ENCODE measurements at places on chromosomes 1 and 21.

DNA sequence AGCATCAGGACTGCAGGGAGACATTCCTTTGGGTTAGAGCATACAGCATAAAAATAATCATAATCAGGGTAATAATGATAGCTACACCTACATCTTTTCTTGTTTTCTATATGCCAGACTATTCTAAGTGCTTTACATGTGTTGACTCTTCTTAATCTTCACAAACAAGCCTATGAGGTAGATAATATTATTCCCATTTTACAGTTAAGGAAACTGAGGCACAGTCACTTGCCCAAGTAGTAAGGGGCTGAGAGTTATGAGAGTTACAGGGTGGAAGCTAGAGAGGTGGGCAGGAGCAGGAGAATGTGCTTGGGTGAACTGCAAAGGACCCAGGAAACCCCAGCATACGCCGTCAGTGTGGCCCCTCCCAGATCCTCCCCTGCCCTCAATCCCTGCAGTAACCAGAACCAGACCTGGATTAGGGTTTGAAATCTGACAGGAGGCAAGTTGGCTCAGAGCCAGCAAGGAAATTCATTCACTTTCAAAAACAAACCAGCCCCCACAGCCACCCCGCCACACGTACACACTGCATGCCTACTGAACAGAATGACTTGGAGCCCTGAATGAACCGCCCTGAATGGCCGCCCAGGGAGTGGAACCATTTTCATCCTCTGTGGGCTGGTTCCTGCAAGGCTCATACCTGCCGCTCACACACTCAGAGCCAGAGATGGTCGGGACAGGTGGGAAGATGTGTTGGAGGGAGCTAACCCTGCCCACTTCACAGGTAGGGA, 126.1 kb downstream of the TRABD2B start:
- DNase-seq, result no peak

DNA sequence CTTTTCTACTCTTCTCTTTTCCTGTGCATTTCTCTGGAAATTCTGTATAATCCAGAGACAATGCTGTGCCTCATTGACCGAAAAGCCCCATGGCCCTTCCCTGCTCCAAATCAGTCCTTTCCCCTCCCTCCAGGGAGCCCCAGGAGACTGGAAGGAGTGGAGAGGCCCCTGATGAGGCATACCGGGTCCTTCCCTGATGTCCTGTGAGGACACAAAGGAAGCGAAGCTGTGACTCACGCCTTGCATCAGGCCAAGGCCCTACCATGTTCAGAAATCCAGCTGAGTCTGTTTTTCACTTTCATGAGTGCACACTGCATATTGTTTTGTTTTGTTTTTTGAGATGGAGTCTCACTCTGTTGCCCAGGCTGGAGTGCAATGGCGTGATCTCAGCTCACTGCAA, 38.7 kb upstream of the BECN2 start:
- no peak for DNase-seq

GRCh38 chr1:57423656-57424211, at the start of gene DAB1:
Gene DAB1 (minus strand): TSS chr1:57424060. CDS start chr1:57291030, 133,030 bp downstream.
- DNase-seq, result peak; percentile 80

DNA sequence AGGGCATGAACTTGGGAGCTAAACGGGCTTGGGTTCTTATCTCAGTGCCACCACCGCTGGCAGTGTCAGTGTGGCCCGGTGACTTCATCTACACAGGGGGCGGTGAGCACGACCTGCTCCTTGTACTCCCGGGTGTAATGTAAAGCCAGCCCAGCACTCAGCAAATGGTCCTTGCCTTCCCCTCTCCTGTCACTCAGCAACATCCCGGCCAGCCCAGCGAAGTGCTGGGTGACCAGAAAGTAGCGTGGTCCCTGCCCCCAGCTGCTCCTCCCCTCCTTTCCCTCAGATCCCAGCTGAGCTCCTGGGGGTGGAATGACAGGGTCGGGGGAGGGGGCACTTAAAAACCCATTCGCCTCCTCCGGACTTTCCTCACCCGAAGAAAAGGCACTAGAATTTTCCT, 7.2 kb downstream of the KCNN3 start:
- no peak for DNase-seq

GRCh38 chr1:170711682-170712081, 47.8 kb downstream of the PRRX1 start:
- no peak for DNase-seq

Data from NCI-H526 (cell line).